H54 (cell line): ENCODE measurements at places on chromosomes 4 and X.

DNA sequence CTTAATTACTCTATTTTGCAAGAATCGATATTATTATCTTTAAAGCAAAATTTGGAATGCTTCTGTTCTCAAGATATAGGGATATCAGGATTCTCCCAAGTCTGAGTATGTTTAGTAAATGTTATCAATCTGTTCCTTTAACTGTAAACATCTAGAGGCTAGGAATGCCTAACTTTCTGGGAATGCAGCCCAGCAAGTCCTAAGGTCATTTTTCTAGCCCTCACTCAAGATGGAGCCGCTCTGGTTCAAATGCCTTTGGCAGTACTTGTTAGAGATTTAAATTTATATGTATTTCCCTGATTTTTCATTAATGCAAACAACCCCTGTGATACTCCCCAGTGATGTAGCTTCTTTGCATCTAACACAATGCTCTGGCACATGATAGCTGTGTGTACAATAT, 623.8 kb upstream of the LCORL start:
- DNase-seq = no peak

DNA sequence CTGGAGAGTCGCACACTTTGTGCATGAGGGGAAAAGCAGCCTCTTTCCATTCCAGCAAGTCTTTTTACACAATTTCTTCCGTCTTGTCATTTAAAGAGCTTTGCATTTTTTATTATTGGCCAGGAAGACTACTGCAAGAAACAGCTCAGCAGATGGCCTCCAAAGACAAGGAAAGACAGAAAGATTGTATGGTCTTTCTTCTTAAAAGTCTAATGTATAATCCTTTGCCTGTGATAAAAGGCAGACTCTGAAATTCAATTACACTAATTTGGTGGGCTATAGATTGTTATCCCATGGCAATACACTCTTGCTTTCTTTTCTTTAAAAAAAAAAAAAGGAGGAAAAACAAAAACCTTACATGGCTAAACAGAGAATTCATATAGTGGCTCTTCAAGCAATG, 5.9 kb downstream of the CAPN6 start:
- no peak for DNase-seq

- DNase-seq = no peak
Measured at GRCh38 chr4:152160225-152160800, 375.6 kb downstream of the FBXW7 start.

DNA sequence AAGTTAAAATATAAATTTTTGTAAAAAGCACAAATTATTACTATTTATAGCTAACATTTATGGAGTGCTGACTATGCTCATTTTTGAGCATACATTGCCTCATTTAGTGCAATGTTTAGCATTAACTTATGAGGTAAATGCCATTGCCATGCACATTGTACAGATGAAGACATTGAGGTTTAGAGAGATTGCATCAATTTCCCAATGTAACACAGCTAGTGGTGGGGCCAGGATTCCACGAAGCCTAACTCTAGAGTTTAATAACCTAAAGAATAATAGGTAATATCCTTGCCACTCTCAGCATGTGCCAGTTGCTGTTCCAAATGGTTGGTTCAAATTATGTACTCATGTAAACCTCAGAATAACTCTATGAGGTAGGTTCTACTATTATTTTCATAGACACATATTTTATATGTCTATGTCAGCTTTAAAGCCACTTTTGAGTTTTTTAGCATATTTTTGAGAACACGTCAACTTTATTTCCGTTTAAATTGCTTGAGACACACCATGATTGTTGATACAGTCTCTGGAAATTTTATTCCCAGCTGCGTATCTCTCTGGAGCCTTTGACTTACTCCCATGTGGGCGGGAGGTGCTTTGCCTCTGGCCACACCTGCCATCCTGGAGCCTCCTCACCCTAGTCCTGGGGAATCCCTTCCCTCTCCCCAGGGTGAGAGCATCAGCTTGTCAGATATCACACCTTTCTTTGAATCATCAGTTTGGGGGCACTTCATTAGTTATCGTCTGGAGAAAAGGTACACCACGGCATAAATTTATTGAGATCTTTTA, 10.8 kb upstream of the ADH1A start:
- DNase-seq = no peak

GRCh38 chr4:115781528-115782146, 668.2 kb upstream of the NDST4 start:
- DNase-seq = no peak

- DNase-seq = peak; percentile 16
Measured at GRCh38 chr4:105471566-105472176, 2.2 kb downstream of the PPA2 start.

DNA sequence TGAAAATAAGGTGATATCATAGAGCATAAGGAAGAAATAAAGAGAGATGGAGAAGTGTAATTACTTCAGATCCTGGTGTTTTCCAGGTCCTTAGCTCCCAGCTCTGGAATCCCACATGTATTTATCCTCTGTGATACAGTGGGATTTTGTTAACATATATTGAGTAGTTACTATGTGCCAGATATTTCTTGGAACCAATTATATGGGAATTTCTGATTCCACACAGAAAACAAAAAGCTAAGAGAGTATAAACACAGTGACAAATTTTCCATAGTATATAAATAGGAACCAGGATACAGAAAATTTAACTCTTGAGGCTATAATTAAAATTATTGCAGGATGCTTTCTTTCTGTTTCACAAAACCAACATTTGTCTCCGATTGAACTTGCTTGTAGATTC, 1067.5 kb downstream of the PCDH7 start:
- DNase-seq = no peak

- no peak for DNase-seq
Measured at GRCh38 chr4:151841107-151841506, 80.3 kb upstream of the GATB start.

DNA sequence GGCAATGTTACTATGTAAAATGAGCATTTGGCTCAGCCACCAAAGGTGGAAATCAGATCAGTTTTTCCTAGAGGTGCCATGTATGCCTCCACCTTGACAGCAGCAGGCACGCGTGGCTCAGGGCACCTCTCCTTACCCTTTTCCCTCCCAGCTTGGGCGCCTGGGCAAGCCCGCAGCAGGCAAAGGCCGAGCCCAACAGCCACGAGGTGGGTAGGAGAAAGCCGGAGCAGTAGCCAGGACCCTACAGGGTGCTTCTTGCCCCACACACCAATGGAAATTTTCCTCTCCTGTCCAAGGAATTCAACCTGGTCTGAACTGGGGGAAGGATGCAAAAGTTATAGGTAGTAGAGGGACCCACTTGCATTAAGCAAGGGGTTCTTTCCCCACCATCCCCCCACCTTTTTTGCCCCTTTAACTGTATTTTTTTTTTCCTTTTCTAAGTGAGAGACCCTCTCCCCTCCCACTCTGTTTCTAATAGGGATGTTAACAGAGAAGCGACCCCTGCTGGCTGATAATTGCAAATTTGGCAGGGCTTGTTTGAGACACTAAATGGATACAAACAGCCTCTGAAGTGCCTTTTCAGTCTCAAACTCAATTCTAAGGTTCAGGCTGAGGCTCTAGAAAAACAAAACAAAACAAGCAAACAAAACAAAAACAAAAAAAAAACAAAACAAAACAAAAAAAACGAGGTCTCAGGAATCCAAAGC, 895.1 kb downstream of the PCDH18 start:
- no peak for DNase-seq

DNA sequence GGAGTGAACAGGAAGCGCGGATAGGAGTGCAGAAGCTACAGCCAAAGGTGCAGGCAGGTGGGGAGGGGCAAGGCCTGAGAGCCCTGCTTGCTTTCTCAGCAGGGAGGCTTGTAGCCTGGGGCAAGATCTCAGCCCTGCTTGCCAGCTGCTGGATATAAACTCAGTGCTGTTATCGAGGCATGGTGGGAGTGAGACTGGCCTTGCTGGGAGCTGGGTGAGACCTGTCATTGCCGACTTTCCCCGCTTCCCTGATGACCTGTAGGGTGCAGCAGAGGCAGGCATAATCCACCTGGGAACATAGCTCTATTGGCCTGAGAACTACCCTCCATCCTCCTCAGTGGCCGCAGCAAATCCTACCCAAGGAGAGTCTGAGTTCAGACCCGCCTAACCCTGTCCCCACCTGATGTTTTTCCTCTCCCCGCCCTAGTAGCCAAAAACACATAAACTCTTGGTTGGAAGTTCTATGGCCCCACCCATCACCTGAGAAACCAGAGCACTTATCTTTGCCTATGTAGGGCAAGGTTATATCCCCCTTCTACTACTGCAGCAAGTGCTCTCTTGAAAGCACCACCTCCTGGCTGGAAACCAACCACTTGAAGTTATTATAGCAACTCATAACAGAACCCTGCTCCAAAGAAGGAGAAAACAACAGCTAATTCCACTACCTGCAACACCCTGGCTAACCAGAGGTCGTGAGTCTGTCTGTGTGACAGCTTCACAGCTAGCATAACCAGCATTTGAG, 80.7 kb downstream of the FHIP1A start:
- no peak for DNase-seq

GRCh38 chrX:8668813-8669212, 63.1 kb downstream of the ANOS1 start:
- no peak for DNase-seq

- DNase-seq = no peak
Measured at GRCh38 chr4:150090836-150091235, 12.6 kb downstream of the DCLK2 start.

DNA sequence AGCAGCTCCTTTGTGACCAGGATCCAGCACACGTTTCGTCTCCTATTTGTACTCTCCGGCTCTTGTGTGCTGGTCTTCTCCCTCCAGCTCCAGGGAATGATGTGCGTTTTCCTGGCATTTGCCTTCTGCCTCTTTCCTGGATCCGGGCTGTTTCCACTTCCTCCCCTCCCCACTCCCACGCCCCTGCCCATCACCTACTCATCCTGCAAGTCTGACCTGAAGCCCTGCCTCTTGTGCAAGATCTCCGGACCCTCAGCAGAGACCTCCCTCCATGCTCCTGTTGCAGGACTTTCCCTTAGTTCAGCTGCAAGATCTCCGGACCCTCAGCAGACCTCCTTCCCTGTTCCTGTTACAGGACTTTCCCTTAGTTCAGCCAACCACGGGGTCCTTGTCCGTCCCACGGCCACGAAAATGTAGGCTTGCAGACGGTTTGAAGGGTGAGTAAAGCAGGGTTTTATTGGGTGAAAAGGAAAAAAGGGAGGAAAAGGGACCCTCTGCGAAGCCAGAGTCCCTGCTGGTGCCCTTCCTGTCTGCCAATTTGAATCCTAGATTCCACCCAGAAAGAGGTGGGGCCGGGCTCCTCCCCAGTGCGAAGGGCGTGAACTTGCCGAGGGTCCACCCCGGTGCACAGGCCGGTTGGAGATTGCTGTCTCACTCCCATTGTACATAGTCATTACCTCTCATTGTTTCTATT, 74.4 kb upstream of the IRF2 start:
- DNase-seq = no peak

GRCh38 chr4:8048856-8049676, 109.4 kb upstream of the AFAP1 start:
- DNase-seq = no peak

GRCh38 chr4:4425119-4425690, 38.3 kb downstream of the NSG1 start:
- no peak for DNase-seq

GRCh38 chr4:65089666-65090065, 580.6 kb downstream of the EPHA5 start:
- DNase-seq = no peak

DNA sequence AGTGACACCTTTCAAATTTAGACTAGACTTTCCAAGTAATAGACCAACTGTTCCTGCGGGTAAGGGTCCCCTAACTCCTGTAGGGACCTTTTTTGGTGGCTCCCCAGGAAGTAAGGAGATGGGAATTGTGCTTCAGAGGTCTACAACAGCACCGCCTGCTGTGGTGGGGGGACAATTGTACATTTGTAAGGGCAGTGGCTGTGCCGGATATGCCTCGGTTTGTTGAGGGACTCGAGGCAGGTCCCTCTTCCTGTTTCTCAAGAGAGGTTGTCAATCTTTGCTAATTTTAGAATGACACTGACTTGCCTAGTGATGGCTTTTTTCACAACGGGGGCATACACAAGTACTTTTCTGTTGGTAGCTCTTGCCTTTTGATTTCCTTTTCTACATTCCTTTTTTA, 15.5 kb upstream of the HSD17B11 start:
- no peak for DNase-seq

- DNase-seq = no peak
Measured at GRCh38 chr4:147813109-147813773, 81.4 kb downstream of the ARHGAP10 start.

DNA sequence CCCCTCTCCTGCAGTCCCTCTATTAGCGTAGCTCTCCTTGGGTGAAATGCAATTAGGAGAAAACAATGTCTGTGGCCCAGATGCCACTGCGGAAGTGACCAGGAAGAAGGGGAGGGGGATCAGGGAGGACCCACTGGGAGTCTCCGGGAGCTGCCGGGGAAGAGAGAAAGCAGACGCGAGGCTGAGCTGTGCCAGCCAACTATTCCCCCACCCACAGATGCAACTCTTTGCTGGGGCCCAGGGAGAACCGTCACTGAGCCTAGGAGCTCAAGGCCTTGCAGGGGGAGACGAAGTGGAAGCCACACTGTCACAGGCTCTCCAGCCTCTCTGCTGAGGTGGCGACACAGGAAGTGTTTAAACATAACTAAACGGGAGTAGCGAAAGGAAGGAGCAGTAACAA, 149.2 kb downstream of the BCOR start:
- no peak for DNase-seq

DNA sequence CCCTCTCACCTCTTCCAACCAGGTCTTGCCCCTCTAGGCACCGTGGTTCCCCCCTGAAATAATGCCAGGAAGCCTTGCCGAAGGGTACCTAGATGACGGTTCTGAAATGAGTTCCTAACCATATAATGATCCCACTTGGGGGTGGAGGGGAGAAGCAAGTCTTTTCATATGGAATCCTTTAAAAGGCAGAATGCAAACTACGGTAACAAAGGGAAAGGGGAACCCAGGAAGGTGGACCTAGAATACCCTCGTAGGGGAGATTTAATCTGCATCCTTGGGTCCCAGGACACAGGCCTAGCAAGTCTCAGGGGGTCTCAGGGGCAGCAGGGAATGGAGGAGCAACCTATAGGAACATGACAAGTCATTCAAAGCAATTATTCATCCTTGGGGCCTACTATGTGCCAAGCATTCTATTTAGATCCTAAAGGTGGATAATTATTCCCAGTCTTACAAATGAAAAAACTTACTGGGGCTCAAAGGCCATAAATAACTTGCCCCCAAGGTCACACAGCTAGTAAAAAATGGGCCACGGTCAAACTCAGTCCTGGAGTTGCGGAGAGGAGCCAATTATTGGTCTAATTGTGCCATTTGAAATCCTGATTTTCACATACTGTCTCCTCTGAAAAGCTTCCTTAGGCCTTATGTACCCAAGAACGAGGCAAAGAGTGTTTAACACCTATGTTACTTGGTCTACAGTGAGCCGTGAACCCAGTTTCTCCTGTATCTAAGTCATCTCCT, 8.8 kb downstream of the BCOR start:
- no peak for DNase-seq

GRCh38 chrX:130166503-130166777, 799 bp upstream of the AIFM1 start:
- DNase-seq = no peak
